ENCODE measurements at places on chromosomes 16 and 17.

DNA sequence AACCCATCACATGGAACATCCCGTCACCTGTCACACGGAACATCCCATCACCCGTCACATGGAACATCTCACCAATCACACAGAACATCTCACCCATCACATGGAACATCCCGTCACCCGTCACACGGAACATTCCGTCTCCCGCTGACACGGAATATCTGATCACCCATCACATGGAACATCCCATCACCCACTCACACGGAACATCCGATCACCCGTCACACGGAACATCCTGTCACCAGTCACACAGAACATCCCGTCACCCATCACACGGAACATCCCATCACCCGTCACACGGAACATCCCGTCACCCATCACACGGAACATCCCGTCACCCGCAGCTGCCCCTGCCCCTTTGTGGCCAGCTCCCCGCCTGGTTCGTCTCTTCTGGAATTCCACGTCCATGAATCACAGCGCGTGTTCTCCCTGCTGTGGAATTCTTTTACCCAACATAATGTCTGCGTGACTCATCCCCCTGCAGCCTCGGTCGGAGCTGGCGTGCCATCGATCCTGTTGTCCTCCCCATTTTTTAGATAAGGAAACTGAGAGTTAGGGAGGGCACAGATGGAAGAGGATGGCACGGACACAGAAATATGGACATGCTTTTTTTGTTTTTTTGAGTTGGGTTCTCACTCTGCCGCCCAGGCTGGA is 5.6 kb downstream of the CPNE7 start:
- DNase-seq: no peak

DNA sequence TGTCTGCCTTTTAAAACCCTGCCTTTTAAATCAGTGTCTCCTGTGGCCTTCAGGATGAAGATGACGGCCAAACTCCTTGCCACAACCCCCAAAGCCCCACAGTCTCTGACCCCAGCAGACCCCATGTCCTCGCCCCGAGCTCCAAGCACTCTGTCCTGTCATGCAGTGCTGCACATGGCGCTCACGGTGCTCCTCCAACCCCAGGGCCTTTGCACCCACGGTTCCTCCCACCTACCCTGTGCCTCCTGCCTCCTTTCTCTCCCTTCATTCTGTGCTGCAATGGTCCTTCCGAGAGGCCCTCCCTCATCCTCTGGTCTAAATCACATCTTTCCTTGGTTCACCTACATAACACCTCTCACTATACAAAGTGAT is 235.3 kb downstream of the KATNIP start:
- no peak for DNase-seq

DNA sequence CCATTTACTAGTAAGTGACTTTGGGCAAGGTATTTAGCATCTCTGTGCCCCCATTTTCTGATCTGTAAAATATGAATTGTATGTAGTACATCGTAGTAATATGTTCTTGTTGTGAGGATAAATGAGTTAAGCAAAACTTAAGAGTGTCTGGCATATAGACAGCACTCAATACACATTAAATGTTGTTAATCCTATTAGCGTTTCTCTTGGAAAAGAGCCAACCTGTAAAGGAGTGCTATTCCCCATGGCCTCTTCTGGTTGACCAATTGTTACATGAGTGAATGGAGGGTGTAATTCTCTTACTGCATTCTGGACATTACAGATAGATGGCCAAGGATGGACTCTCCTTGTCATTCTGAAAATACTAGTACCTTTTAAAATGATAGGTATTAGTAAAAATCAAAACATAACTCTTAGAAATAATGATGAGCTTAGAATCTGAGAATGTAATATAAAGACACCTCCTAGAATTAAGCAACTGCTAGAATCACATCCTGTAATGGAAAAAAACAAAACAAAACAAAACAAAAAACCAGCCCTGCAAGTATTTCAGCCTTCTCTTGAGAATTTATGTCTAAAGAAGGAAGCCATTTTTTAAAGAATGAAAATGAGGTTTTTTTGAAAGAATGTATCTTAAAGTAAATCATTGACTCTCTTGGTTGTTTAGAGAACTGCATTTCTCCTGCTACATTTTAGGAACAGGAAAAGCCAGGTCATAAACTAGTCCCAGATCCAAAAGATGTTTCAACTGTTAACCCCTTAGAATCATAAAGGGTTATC is 30.5 kb downstream of the IQCK start:
- no peak for DNase-seq

- DNase-seq: no peak
Measured at GRCh38 chr17:2393954-2394749, 6.7 kb downstream of the MNT start.

- DNase-seq: no peak
Measured at GRCh38 chr16:11657556-11657955, 10.7 kb upstream of the SNN start.

DNA sequence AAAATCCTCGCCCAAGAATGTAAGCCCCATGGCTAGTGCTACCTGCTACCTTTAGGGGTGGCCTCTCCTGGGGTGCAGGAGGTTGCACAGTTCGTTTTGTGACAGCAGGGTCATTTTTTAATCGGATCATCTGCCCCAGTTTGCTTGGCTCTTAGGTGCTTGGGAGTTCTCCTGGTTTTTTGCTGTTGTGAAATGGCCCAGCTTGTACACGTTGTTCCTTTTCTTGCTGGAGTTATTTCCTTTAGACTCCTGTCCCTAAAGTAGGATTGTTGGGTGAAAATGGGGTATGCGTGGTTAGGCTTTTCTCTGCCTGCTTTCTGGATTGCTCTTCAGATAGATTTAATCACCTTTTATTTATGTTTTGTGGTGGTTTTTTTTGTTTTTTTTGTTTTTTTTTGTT is 25.8 kb downstream of the ABCC1 start:
- DNase-seq: no peak

- no peak for DNase-seq
Measured at GRCh38 chr16:56823081-56823733, 41.8 kb upstream of the SLC12A3 start.

DNA sequence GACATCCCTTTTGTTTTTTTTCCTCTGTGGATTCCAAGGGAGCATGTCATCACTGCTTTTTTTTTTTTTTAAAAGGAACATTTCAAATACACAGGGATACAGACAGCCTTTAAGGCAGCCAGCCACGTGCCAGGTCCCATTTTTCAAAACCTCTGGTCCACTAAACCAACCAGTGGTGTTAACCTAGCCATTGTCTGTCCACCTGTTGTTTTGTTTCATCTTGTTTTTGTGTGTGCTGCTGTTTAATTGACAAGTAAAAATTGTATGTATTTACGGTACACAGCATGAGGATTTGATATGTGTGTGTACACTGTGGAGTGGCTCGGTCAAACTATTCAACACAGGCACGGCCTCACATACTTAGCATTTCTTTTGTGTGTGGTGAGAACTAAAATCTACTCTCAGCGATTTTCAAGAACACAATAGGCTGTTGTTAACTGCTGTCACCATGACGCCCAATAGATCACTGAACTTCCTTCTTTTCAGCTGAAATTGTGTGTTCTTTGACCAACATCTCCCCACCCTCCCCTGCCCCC is 19.2 kb downstream of the TMEM114 start:
- no peak for DNase-seq

GRCh38 chr16:50505714-50506542 is 42.3 kb upstream of the NKD1 start:
- no peak for DNase-seq

DNA sequence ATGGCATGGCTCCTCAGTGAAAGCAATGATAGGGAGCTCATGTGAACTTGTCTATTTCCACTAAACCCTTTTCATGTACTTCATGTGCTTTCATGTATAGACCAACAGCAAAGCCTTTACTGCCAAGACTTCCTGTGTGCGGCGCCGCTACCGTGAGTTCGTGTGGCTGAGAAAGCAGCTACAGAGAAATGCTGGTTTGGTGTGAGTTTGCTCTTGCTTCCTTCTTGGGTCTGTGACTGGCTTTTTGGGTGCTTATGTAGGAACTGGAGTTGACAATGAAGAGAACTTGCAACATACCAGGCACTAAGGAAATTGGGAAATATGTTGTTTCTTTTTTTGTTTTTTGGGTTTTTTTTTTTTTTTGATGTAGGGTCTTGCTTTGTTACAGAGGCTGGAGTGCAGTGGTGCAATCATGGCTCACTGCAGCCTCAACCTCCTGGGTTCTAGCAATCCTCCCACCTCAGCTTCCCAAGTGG is 5.7 kb downstream of the SNX11 start:
- DNase-seq: no peak

DNA sequence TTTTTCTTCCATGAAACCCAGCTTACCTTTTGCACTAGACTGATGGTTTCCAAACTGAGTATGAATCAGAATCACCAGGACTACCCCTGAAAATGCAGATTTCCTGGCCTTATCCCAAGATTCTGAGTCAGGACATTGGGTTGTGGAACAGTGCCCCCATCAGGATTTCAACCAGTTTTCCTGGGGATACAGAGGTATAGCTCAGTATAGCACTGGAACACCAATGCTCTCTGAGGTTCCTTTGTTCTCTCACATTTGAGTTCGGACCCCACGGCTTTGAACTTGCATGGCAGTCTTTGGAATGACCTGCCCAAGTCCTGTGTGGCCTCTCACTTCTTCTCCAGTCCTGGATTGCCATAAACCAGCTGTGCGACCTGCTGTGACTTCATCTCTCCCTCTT is 12.8 kb upstream of the CCL8 start:
- no peak for DNase-seq

Measured in NCI-H1092 (cell line).